ENCODE measurements at places on chromosomes 2 and 18.

- no peak for DNase-seq
Measured at GRCh38 chr18:10398571-10398970, 55.9 kb upstream of the APCDD1 start.

DNA sequence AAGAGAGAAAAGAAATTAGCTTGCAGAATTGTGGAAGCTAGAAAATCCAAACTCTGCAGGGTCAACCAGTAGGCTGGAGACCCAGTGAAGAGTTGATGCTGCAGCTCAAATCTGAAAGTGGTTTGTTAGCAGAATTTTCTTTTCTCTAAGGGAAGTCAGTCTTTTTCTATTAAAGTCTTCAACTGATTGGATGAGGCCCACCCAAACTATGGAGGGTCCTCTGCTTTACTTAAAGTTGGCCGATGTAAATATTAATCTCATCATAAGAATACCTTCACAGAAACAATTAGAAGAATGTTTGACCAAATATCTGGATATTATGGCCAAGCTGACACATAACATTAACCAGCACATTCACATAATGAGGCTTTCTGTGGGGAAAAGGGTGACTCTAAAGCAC, 73.7 kb downstream of the FTCDNL1 start:
- no peak for DNase-seq

DNA sequence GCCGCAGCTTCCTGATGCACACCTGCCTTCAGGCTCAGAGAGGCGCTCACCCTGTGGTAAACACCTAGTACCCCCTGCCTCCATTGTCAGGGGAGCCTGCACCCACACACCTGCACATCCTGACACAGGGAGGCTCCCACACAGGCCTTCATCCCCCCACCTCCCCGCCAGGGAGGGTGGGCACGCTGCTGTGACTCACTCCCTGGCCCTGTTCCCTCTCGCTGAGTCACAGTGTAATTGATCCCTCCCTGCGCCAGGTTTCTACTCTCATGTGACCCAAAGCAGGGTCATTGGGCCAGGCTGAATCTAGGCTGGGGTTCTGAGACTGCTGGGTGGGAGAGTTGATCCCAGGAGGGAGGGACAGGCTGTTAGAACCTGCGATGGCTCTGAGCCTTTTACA, 8.5 kb upstream of the CELF4 start:
- no peak for DNase-seq

DNA sequence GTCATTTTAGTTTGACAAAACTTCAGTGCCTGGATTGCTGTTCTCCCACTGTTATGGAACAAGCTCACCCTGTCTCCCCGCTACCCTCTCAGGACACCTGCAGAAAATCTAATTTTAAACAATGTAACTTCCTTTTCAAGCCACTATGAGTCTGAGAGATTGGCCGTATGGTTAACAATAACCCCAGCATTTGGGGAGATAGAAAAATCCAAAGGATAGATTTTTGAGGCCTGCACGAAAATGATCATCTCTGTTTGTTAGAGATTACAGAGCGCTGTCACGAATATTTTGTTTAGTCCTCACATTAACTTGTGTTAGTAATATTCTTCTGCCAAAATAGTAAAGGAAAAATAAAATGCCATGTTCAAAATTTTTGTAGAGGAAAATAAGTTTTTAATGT, 24.7 kb downstream of the CAB39 start:
- no peak for DNase-seq

DNA sequence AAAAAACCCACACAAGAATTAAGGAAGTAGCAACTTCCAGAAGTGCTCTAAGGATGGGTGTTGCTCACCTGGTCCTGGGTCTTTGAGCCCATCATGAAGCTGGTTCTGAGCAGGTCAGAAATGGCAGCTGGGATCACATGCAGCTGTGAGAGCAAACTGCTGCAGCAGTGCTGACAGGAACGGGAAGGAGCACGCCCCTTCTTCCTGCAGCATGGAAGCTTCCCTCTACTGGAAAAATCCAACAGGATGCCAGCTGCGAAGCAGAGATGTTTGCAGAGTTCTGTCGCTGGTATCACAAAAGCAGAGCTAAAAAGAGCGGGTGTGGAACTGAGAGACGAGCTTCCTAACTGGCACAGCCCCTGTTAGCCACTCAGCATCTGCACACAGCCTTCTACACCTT, 33.7 kb downstream of the EIF4E2 start:
- no peak for DNase-seq

- no peak for DNase-seq
Measured at GRCh38 chr2:20576598-20577115, 74.2 kb downstream of the HS1BP3 start.

DNA sequence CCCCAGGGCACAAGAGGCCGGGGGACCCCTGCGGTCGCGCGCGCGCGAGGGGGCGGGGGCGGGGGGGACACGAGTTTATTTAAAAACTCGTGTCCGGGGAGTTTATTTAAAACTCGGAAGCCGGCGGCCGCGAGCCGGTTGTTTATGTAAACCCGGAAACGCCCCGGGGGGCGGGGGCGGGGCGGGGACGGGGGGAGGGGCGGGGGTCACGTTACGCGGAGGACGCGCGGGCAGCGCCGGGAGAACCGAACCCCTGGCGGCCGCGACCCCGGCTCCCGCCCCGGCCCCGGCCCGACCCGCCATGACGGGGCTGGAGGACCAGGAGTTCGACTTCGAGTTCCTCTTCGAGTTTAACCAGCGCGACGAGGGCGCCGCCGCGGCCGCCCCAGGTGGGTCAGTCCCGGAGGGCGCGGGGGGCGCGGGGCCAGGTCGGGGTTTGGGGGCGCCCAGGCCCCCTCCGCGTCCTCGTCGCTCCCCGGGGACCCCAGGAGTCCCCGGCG, 4.4 kb downstream of the NFATC1 start:
- DNase-seq, result peak; percentile 66

GRCh38 chr2:222903234-222904220, 42.7 kb downstream of the ACSL3 start:
- DNase-seq, result no peak

- no peak for DNase-seq
Measured at GRCh38 chr2:224885836-224886547, 156.3 kb downstream of the DOCK10 start.

DNA sequence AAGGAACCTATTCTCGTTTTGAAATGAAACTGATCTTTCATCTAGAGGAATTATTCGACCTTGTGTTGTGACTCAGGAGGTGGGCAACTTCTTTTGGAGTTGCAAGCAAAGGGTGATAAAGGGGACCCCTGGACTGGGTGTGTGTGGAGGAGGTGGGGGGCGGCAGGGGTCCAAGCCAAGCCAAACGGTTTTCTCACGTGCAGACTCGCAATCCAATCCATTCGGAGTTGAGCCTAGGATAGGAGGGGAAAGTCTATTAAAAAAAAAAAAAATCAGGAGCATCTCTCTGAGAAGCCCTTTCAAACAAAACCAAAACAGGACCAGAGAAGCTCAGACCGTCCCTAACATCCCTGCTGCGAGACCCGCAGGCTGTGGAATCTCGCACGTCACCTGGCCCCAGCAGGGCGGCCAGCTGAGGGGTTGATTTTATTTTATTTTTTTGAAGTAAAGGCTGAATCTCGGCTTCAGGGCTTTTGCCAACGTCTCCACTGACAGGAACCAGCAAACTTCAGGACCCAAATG, 3.7 kb upstream of the ZEB2 start:
- DNase-seq, result no peak

DNA sequence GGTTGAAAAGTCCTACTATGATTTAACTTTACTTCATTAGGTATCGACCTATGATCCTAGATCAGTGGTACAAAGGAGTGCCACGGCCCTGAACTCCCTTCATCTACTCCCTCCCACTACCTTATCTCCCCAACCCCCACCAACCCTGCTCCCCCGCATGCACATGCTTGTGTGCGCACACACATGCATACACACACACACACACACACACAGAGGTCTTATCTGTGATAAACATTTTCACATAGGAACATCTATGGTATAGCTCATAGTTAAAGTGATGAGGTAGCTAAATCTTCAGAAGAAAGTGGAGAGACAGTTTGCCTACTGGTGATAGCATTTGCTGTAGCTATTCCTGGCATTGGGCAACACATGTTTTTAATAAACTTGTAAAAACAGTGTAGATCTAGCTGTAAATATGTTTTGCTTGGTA, 471.3 kb downstream of the ZEB2 start:
- no peak for DNase-seq

- no peak for DNase-seq
Measured at GRCh38 chr2:217794133-217794986, 208.4 kb downstream of the TNS1 start.

DNA sequence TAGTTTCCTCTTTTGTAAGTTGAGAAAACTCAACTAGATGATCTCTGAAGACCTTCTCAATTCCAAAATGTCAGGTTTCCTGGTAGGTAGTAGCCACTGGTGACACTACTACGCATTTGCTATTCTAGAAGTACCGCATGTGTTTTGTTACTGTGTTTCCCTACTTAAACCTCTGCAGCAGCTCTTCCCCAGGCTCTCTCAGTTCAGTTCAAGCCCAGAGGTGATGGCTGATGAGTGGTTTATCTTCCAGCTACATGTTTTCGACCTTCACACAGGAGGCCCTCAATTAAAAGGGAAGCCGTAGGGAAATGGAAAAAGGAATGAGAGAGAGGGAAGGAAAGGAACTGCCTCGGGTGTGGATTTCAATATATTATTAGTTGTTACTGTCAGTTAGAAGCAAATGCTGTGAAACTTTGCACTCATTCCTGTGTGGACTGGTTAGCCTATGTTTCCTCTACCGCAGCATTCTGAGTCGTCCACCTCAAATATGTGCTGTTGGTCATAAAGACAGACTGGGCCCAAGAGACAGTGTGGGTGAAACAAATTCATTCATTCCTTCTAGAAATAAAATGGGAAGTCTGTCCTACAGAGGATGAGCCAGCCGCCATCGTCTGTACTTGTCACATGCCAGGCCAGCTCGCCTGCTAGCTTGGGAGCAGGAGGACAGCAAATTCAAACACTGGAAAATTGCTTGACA, 455.2 kb upstream of the RAB12 start:
- DNase-seq, result no peak

GRCh38 chr2:61421611-61422010, 49.3 kb downstream of the USP34 start:
- no peak for DNase-seq

- DNase-seq, result no peak
Measured at GRCh38 chr2:186422226-186422625, 63.8 kb upstream of the ZC3H15 start.

- DNase-seq, result no peak
Measured at GRCh38 chr2:235728800-235729556, 235.1 kb downstream of the AGAP1 start.

GRCh38 chr2:227461811-227462461, 10.0 kb upstream of the AGFG1 start:
- no peak for DNase-seq

GRCh38 chr2:21396252-21396651, 272.5 kb downstream of the TDRD15 start:
- no peak for DNase-seq

- DNase-seq, result no peak
Measured at GRCh38 chr18:6921571-6921970, 192.1 kb downstream of the ARHGAP28 start.

DNA sequence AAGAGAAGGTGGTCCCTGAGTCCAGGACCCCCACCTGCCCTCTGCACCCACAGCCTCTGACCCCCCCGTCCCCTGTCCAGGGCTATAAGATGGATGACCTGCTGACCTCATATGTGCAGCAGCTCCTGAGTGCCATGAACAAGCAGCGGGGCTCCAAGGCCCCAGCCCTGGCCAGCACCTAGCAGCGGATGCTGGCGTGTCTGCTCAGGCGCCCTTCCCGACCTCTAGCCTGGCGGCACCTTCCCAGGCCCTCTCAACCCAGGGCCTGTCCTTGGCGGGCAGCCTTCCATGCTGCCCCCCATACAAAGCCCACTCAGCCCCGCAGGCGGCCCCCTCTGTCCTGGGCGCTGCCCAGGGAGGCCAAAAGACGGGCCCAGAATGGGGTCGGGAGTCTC, 8.7 kb upstream of the GPR17 start:
- DNase-seq, result no peak

GRCh38 chr2:217878915-217879590, 123.7 kb downstream of the TNS1 start:
- DNase-seq, result no peak

- DNase-seq, result no peak
Measured at GRCh38 chr2:145777297-145777696, 1257.4 kb upstream of the ZEB2 start.

GRCh38 chr2:58896638-58897037, 655.5 kb upstream of the FANCL start:
- no peak for DNase-seq

DNA sequence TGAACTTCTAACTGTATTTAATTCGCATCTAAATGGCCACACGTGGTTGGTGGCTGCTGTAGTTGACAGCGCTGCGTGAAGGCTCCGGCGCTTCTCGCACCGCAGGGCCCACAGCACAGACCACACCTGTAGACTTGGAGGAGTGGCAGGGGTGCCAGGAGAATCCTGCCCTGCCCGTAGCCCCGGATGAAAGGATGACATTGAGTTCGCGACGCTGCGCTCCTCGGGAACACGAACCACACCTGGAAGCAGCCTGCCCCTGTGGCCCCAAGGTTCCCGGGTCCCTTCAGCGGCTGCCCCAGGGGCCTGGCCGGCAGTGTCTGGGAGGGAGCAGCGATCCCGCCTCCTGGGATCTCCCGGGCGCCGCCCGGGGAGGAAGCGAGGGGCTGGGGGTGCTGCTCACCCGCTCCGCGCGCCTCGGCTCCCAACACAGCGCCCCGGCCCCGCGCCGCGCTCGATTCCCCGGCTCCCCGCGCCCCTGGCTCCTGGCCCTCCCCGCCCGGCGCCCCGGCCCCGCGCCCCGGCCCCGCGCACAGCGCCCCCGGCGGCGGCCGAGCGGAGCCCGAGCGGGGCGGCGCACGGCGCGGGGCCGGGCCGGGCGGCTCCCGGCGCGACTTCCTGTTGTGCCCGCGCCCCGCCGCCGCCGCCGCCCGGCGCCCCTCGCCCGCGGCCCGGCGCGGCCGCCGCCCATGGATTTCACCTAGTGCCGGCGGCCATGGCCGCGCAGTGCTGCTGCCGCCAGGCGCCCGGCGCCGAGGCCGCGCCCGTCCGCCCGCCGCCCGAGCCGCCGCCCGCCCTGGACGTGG, at the start of gene RNPEPL1:
RNPEPL1 (plus strand) TSS at position 613 of the 806 bp plus-strand sequence; CDS start at position 716, 103 bp downstream.
- peak; percentile 61 for DNase-seq

DNA sequence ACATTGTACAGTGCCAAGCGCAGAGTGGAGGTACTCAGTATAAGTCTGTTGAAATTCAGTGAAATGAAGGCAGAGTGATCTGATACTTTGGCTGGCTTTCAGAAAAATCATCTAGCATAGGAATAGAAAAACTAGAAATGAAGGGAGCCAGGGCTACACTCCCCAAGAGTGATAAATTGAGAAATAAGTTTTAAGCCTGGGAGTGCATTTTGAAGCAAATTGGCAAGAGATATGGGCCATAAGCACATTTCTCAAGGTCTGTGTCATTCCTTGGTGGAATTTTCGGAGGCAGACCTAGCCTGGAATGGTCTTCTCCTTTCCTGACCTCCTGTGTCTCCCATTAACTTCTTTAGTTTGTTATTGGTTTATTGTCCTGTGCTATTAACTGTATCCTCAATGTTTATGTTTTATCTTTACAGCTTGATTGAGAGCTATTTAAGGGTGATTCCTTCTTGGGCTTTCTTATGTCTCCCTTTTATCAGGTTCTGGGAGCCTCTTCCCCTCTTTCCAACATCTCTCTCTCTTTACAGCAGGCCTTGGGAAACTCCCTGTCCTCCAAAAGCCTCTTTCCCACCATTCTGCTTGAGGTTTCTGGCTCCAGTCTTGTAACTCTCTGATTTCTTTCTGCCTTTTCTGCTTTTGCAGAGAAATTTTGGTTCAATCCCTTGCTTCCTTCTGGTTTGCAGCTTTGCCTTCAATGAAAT, 649.5 kb downstream of the SLC4A3 start:
- DNase-seq, result no peak

Measured in activated naive CD4-positive, alpha-beta T cell (primary cell).